Activated CD4-positive, alpha-beta T cell treated with anti-CD3 and anti-CD28 coated beads for 24 hours (primary cell): ENCODE measurements at places on chromosomes 12 and 14.

GRCh38 chr12:131795690-131796410, 32.3 kb upstream of the MMP17 start:
- DNase-seq: no peak

DNA sequence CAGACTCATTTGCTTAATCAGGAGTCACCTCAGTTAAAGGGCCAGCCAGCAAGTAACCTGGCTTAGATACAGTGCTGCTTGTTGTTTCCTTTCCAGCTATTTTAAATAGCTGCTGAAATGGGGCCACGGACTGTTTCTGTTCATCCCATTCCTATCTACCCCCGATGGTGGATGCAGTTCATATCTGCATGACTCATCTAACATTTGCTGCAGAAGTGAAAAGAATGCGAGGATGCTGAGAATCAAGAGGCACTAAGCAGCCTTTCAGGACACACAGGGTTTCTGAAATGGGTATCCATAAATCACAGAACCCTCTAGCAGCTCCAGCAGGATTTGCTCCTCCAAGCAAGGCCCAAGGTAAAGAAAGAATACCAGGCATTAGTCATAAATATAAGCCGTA, 60.2 kb upstream of the RTRAF start:
- no peak for DNase-seq

- DNase-seq: no peak
Measured at GRCh38 chr12:54009171-54010052, 627 bp downstream of the HOXC8 start.

DNA sequence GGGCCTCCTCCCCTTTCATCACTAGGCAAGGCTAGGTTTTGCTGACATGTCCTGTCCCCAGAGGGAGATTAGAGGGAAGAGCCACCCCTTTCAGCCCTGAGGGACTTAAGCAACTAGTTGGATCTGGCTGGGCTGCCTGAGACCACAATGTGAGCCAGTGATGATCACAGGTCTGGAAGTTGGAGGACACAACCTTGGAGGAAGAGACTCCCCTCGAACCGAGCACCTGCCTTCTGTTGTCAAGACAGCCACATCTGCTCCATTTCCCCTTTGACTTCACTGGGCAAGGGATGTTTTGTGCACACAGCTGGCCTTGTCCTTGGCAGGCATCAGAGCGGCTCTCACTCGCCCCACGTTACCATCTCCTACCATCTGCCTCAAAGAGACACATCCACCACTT, 31.4 kb downstream of the MVK start:
- DNase-seq: no peak

DNA sequence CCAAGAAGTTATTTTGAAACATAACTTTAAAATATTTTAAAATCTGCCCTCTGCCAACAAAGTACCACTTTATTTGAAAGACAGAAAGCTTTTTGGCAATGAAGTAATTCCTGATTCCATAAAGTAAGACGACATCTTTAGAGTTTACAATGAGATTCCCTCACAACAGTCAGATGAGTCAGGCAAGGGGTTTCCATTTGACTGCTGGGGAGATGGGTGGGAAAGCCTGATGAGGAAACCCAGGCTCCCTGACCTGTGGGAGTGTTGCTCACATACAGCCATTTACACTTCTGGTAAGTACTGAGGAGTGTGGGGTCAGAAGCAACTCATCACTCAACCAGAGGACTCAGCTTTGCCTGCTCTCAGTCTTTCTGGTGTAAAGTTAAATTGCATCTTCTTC, 10.2 kb downstream of the KITLG start:
- DNase-seq: no peak

GRCh38 chr12:724194-724855, 28.1 kb upstream of the WNK1 start:
- no peak for DNase-seq

DNA sequence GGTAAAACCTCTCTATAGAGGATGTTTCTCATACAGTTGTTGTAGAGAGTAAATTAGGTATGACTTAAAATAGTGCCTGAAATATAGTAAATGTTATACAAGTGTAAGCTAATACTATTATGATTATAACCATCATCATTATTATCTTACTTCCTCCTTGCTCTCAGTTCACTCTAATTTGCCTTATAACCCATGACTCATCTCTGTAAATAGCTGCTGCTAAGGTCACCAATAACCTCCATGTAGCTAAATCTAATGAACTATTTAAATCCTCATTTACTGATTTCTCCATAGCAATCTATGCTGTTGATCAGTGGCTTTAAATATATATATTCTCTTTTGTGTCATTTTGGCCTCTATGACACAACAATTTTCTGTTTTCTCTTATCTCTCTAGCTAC, 109.6 kb downstream of the RMST start:
- DNase-seq: no peak

DNA sequence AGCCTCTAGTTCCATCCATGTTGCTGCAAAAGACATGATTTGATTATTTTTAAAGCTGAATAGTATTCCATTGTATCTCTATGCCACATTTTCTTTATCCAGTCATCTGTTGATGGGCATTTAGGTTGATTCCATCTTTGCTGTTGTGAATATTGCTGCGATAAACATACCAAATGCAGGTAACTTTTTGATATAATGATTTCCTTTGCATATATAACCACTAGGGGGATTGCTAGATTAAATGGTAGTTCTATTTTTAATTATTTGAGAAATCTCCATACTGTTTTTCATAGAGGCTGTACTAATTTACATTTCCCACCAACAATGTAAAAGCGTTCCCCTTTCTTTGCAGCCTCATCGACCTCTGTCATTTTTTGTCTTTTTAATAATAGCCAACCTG, 342.5 kb downstream of the MDGA2 start:
- no peak for DNase-seq

GRCh38 chr14:34161351-34162082, 210.6 kb upstream of the EGLN3 start:
- no peak for DNase-seq

DNA sequence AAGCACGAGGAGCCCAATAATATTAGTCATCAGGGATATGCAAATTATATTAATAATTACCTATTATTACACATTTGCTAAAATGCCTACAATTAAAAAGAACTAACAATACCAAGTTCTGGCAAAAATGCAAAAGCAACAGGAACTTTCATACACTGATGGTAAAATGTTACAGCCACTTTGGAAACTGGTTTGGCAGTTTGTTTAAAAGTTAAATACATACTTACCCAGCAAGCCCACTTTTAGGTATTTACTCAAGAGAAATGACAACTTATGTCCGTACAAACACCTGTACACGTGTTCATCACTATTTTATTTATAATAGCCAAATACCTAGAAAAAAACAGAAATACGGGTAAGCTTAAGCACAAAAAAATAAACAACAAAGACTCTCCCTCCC, 17.0 kb downstream of the WDR89 start:
- DNase-seq: no peak

- DNase-seq: no peak
Measured at GRCh38 chr12:102051431-102051965, 10.3 kb downstream of the WASHC3 start.

DNA sequence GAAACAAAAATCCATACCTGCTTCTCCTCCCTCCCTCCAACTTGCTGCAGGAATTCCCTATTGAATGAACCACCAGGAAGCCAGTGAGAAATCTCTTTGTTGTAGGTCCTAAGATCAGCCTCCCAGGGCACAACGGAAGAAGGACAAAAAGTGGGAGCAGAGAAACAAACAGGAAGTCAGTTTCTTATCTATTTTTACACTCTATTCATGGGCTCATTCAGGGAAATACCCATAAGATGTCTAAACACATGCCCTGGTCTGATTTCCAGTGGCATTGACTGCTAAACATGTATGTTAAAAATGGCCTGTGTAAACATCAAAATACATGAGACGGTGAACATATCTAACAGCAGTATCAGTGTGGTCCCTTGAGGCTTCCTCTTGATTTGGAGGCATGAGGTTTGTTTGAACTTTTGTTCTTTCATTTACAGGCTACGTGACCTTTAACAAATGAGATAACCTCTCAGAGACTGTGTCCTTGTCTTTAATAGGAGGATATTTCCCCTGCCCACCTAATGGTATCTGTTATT, 18.8 kb downstream of the GPR65 start:
- DNase-seq: no peak

- DNase-seq: no peak
Measured at GRCh38 chr14:95309261-95310051, 10.3 kb downstream of the CLMN start.

DNA sequence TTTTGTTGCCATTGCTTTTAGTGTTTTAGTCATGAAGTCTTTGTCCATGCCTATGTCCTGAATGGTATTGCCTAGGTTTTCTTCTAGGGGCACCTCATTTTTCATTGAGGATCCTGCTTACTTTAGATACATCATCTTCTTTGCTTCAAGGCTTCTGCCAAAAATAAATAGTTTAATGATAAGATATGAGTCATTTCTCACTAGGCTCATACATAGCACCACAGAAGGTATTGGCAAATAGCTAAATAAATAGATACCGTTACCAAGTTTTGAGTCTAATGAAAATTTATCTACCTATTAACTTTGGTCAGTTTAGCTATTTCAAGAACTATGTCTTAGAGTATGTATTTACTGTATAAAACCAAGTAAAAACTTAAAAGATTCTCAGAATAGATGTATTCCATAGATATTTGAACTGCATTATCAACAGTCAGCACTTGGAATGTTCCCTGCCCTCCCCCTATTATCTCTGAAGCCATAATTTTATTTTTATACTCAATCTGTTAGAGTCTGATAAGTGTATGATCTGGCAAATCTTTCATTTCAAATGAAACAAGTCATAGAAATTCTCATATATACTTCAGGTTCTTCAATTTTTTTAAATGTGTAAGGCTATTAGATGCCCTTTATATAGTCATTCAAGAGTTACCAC, 310.2 kb downstream of the CCDC91 start:
- no peak for DNase-seq

DNA sequence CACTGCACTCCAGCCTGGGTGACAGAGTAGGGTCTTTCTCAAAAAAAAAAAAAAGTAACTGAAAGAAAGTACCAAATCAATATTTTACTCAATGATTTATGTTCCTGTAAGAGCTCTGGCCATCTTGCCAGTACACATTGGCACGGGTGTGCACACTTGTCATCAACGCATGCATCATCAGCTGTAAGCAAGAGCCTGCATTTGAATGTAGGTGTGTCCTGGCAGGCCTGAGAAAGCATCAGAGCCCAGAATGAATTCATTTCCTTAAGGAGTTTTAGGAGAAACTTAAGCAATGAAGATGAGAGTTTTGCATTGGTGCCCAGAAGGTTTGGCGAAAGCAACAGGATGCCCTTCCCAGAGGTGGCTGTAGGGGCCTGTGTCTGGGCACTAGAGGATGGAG, 88.5 kb upstream of the FZD10 start:
- DNase-seq: no peak

GRCh38 chr14:29838752-29839151, 88.9 kb downstream of the PRKD1 start:
- no peak for DNase-seq

GRCh38 chr12:82461836-82462235, 103.5 kb downstream of the METTL25 start:
- DNase-seq: no peak

DNA sequence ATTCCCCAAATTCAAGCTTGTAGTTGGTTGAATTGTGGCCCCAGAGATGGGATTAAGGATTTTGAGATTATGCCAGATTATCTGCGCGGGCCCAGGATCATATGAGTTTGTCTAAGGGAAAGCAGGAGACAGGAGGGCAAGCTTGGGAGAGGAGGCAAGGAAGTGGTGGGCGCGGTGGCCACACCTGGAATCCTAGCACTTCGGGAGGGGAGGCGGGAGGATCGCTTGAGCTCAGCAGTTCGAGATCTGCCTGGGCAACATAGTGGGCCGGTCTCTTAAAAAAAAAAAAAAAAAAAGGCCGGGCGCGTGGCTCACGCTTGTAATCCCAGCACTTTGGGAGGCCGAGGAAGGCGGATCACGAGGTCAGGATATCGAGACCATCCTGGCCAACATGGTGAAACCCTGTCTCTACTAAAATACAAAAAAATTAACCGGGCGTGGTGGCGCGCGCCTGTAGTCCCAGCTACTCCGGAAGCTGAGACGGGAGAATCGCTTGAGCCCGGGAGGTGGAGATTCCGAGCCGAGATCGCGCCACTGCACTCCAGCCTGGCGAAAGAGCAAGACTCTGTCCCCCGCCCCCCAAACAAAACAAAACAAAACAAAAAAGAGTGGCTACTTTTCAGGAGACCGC, 881 bp upstream of the PUS1 start:
- no peak for DNase-seq

DNA sequence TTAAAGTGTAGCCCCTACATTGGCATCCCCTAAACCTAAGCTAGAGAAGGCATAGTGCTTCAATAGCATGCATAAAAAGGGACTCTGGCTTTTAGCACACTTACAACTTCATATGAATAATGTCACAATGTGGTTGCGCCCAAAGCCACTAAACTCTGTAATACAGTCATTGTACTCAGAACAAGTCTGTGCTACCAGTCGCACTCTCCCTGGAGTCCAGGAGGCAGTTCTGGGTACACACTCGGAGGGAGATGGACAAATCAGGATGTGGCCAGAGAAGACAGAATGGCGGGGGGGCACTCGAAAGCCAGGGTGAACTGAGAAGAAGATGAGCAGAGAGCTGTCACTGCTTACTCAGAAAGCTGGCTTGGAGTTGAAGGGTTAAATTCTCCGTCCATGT, 10.6 kb downstream of the SAMD4A start:
- no peak for DNase-seq

DNA sequence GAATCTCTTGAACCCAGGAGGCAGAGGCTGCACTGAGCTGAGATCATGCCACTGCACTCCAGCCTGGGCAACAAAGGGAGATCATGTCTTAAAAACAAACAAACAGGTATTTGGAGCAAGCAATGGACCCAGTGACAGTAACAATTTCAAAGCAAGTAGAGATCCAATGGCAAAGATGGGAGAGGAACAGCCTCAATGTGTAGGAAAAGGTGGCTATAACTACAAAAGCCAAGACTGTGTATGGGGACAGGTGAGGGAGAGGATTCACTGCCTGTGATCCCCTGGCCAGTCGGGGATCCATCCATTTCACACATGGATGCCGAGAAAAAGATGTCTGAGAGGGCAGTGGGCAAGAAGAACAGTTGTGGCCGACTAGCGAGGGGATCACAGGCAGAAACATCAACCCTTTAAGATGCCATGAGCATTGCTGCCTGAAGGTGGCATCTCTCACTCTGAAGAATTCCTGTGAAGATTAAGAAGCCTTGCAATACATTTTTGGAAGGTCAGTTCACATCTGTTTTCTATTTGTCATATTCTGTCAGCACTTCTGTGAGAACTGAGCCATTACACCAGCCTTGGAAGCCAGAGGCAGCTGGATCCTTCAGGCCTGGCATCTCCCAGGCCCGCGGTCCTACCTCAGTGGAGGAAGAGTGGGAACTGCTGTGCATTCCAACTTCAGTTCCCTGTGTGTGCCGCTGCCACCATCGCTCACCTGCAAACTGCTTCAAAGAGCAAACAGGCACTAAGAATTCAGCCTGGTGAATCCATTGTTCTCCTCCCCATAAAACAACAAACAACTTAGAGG, 54.5 kb upstream of the FRS2 start:
- DNase-seq: no peak

DNA sequence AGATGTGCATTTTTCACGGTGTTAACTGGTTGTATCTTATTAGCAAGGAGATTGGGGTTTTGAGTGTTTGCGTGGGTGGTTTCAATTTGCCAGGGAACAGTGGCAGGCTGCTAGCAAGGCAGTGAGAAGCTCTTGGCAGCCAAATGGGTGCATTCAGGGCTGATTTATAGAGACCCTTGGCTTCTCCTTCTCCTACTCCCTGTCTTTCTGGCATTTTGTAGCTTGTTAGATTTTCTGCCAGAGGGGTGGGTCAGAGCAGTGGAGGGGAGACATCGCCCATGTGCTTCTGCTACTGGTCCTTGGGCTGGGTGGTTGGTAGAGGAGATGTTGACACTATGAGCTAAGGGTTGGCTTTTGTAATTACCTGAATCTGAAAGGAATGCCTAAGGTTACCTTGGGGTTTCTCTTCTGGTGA, 9.6 kb downstream of the CALM1 start:
- DNase-seq: no peak

- no peak for DNase-seq
Measured at GRCh38 chr12:49458816-49459215, 80.0 kb upstream of the KCNH3 start.
